Stimulated activated CD8-positive, alpha-beta memory T cell treated with anti-CD3 and anti-CD28 coated beads, Interleukin-12 subunit alpha, Interleukin-12 subunit beta, amount 100 ng/mL, for 1 hour (primary cell): ENCODE measurements at places on chromosomes 5 and 9.
A peak's percentile ranks its signal among the peaks of the same experiment; 100 is the strongest.

DNA sequence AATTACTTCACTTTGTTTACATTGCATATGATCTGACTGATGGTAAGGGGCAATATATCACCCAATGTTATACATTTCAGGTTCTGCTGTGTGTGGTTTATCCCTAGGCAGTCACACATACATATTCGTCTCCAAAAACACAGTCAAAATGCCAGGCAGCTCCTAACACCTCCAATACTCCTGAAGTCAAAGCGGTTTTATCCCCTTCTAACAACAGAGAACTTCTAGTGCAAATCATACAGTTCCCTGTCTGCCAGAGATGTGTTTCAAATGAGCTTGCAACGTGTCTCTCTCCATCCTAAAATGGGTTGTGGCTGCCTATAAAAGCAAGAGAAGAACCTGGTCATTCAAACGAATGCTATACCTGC is 328.9 kb downstream of the ELAVL2 start:
- DNase-seq: no peak

- no peak for DNase-seq
Measured at GRCh38 chr9:129776938-129777768, 24.3 kb upstream of the PTGES start.

GRCh38 chr5:63089147-63089546 is 510.5 kb downstream of the LRRC70 start:
- DNase-seq: no peak

- no peak for DNase-seq
Measured at GRCh38 chr9:125763394-125763801, 16.2 kb downstream of the PBX3 start.

DNA sequence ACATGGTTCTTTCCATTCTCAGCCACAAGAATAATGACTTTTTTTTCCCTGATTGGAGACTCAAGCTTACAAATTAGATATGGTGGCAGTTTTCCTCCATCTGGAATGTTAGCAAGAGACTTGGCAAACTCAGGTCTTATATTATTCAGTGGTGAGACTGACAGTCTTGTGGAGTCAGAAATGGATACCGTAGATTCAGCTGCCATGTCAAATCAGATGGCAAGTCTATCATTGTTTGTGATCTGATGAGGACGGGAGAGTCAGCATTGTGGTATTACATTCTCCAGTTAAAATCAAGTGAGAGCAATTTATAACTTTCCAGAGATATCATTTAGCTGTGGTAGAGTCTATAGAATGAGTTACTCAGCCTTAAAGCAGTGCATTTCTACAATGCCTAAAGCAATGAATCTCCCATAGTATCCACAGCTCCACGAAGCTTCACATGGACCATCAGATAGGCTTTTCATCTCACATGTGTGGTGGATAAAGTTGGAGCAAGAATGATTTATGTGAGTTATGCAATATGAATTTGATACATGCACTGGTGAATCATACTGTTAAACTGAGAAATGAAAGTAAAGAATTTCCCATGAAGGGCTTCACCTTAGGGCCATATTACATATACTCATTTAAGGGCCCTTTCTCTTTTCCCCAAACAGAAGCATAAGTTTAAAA is 430.6 kb downstream of the ZNF608 start:
- no peak for DNase-seq

GRCh38 chr9:70117835-70118319 is 74.2 kb downstream of the MAMDC2 start:
- DNase-seq: no peak

- DNase-seq: no peak
Measured at GRCh38 chr5:168299372-168299771, 7.9 kb downstream of the WWC1 start.

DNA sequence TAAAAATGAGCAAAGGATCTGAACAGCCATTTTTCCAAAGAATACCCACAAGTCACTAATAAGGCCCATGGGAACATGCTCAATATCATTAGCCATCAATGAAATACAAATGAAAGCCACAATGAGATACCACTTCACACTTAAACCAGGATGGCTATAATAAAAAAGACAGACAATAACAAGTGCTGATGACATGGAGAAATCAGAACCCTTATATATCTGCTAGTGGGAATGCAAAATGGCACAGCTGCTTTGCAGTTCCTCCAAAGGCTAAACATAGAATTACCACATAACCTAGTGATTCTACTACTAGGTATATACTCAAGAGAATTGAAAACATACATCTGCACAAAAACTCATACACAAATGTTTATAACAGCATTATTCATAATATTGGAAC is 83.7 kb downstream of the HOMER1 start:
- no peak for DNase-seq

DNA sequence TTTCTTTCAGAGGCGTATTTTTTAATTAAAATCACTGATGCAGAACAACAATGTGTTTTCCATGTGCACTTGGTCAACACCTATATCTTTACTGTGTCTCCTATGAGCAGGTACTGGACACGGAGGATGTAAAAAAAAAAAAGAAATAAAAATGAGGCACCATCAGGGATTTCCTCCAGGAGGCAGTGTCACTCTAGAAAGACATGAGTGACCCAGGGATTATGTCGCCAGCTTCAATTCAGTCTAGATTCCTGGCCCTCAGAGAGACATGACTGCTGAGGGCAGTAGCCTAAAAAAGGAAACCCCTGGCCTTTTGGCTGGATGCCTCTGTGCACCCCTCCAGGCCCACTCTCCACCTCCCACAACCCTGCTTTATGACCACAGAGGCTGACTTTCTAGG is 18.3 kb upstream of the IL33 start:
- no peak for DNase-seq

DNA sequence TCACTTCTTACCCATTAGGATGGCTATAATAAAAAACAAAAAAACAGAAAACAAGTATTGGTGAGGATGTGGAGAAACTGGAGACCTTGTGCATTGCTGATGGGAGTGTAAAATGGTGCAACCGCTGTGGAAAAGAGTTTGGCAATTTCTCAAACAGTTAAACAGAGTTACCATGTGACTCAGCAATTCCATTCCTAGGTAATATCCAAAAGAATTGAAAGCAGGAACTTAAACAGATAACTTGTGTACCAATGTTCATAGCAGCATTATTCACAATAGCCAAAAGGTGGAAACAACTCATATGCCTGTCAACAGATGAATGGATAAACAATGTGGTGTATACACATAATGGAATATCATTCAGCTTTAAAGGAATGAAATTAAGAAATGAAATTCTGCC is 28.9 kb downstream of the DCP2 start:
- no peak for DNase-seq

- no peak for DNase-seq
Measured at GRCh38 chr5:138148811-138149210, 9.6 kb upstream of the NME5 start.

DNA sequence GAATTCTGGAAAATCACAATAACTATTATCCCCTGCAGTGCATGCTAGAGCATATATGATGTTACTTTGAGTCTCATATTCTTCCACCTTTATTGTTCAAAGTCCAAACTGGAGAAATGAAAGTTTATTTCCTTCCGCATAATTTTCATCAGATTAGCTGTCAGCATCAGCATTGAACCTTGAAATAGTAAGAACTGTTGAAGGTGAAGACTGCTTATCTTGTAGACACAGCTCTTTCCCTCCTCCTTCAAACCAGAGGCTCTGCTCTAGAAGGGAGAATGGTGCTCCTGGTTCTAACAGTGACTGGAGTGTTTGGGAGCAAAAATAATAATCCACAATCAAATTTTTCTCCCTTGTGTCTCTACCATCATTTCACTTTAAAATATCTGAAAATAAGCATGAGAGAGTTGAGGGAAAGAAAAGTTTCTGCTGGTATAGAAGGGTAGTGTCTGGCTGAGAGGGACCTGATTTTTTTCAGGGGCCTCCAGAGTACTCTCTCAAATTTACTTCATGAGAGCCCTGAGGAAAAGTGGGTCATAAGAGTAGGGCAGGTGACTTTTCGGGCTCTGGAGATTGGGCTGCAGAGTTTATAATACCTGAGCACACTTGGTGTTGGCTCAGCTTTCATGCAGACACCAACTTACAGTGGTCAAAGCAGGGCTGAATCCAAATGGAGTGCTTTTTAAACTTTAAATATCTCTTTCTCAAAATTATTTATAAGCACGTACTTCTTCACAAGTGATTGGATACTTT is 170.4 kb downstream of the ZDHHC21 start:
- DNase-seq: no peak

- no peak for DNase-seq
Measured at GRCh38 chr5:177176175-177176711, 42.7 kb downstream of the NSD1 start.

GRCh38 chr5:53403291-53403690 is 77.1 kb upstream of the FST start:
- no peak for DNase-seq

GRCh38 chr5:139481580-139482049 is 943 bp downstream of the STING1 start:
- DNase-seq: no peak

- DNase-seq: no peak
Measured at GRCh38 chr5:59800347-59800893, 93.1 kb downstream of the PDE4D start.

- peak; percentile 16 for DNase-seq
Measured at GRCh38 chr5:38453506-38453905, 102.9 kb downstream of the LIFR start.

DNA sequence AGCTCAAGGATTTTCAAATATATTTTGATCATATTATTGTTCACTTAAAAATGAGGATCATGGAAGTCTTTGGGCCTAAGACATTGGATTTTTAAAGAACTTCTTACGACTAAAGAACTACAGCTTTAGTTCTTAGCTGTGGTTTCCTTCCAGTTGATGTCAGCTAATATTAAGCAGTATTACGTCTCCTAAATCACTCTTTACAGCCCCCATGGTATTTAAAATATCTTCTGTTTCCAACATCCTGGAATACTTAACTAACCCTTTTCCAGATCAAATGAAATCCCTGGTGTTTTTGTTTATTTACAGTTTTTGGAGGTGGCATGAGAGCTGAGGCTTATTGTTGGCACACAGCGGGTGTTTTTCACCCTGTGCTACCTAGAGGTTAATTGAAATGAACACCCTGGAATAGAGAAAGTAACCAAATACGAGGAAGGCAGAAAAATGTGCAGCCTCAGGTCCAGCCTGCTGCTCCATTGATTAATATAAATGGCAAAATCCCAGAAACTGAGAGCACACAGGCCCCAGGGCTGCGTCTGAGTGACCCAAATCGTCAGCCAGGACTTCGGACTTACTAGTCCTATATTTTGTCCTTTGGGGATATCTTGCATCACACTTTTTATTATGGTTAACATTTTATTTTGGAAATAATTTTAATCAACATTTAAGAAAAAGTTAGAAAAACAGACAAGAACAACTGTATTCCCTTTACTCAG is 52.3 kb upstream of the ICE1 start:
- DNase-seq: no peak

DNA sequence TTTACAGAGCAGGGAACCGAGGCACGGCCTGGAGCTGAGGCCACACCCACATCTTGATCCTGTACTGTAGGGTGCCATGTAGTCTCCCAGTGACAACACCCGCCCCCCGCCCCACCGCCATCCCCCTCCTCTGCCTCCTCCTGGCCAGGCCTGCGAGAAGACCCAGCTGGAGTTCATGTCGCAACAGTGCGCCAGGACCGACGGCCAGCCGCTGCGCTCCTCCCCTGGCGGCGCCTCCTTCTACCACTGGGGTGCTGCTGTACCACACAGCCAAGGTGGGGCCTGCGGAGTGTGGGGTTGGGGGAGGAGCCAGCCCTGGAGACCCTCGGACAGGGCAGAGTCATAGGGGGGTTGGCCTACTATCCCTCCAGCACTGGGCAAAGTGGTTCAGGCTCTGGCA is 14.5 kb downstream of the ADAMTS13 start:
- DNase-seq: no peak

- DNase-seq: no peak
Measured at GRCh38 chr5:68745448-68745847, 348.4 kb upstream of the SLC30A5 start.

GRCh38 chr9:131630205-131630831 is 85.0 kb downstream of the PRRT1B start:
- DNase-seq: no peak

GRCh38 chr5:1324719-1325190 is 20.1 kb downstream of the CLPTM1L start:
- DNase-seq: no peak

GRCh38 chr5:112668016-112668415 is 69.7 kb upstream of the APC start:
- DNase-seq: no peak

- DNase-seq: no peak
Measured at GRCh38 chr5:75054134-75054930, 2.0 kb upstream of the GCNT4 start.

- no peak for DNase-seq
Measured at GRCh38 chr9:109107402-109108240, 12.1 kb downstream of the TMEM245 start.

GRCh38 chr5:94113-94892 is 2.3 kb downstream of the PLEKHG4B start:
- DNase-seq: no peak

- no peak for DNase-seq
Measured at GRCh38 chr9:2059274-2059929, 44.3 kb downstream of the SMARCA2 start.

DNA sequence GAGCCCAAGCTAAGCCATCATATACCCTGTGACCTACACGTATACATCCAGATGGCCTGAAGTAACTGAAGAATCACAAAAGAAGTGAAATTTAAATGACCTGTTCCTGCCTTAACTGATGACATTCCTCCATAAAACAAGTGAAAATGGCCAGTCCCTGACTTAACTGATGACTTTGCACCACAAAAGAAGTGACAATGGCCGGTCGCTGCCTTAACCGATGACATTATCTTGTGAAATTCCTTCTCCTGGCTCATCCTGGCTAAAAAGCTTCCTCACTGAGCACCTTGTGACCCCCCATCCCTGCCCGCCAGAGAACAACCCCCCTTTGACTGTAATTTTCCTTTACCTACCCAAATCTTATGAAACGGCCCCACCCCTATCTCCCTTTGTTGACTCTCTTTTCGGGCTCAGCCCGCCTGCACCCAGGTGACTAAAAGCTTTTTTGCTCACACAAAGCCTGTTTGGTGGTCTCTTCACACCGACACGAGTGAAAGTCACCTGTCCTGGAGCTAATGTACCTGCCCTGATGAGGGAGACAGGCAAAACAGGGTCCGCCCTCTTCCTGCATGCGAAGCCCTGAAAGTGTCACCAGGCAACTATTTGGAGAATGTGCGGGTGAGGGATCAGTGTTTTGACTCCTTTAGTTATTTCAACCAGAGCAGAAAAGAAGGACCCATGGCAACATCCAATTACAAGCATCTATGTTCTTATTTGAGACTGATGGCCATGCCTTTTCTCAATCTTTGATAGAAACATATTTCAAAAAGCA is 266.1 kb downstream of the SMARCA2 start:
- DNase-seq: no peak

GRCh38 chr5:33300209-33300742 is 140.5 kb upstream of the TARS1 start:
- no peak for DNase-seq
